GM13976 (cell line): ENCODE measurements at places on chromosomes 3 and 15.

DNA sequence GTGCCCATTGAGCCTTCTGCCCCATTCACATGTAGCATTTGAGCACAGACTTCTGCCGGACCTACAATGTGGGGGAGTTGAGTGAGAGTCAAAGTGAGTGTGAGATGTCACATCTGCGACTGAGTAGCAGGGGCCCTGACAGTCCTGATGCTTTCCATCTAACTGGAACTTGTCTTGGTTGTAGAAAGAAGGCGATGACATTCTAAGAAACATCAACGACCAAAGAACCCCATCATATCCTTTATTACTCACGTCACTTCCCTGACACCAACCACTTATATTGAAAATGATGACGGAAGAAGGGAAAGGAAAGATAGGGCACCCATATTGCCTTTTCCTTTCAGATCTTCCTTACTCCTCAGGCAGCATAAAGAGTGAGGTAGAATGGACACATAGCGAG lies 30.5 kb downstream of the SMAD3 start:
- DNase-seq = no peak

- no peak for DNase-seq
These were observed 45.7 kb downstream of the FAM98B start for GRCh38 chr15:38499651-38500050.

GRCh38 chr15:78923015-78923414 lies 21.8 kb downstream of the CTSH start:
- DNase-seq = no peak

DNA sequence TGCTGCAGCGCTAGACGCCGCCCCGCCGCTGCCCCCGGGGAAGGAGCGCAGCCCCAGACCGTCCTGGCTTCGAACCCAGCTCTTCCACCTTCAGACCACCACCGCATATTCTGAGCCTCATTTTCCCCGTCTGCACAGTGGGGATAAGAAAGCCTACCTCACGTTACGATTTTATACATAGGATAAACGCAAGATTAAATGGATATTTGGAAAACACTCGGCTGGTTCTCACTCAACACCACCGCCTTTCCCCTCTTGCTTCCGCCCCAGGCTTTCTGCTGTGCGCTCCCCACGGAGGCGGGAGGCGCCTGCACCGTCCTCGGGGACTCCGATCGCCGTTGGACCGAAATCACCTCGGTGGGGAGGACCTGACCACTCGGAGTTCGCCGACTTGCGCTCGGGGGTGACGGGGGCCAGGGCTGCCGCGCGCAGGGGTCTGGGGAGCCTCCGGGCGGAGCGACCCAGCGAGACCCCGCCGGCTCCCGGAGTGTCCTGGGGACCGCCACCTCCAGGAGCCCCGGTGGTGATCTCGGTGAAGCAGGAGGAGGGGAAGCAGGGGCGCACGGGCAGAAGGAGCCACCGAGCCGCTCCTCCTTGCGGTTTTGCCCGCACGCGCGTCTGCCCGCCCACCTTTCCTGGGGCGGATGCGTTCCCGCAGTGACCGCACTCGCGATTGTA lies 4.0 kb downstream of the FBXL22 start:
- peak; percentile 60 for DNase-seq

DNA sequence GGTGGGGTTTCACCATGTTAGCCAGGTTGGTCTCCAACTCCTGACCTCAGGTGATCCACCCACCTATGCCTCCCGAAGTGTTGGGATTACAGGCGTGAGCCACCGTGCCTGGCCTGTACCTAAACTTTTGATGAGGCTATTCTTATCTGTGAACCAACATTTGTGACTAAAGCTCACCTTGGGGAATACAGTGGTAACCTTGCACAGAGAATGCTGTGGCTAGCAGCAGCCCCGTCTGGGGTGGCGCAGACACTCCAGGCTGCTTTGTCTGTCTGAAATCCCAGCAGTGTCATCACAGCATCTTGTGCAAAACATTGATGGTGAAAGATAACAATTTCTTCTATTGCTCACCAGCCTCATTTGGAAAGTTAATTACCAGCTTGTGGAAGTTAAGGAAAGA lies 58.9 kb downstream of the CMTM8 start:
- no peak for DNase-seq
